ENCODE measurements at places on chromosomes 3 and 15.

- no peak for DNase-seq
Measured at GRCh38 chr3:148646126-148646665, 51.5 kb upstream of the AGTR1 start.

GRCh38 chr3:6680119-6680806, 180.7 kb upstream of the GRM7 start:
- no peak for DNase-seq

DNA sequence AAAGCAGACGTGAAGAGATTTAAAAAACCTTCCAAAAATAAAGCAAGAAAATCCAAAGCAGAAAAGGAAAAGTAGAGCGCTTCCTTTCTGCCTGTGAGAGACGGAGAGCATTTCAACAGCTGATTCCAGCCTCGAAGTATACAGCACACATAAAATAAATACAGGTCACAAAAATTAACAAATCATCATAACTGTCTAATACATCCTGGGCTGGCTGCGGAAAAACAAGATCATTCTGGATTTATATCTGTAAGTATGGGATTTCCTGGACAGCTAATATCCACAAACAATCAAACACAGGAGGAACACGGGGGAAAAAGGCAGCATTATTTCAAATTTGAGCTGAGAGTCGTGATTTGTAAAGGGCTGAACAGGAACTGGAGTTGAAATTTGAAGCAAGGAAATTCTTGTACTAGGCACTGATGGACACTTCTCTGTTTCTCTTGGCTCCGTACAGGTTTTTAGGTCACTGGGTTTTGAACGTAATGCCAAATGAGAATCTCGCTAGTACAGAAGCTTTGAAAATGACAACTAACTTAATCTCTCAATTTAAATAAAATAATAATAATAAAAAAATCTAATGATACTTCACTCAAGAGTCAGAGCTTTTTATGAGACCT, 577.7 kb downstream of the FOXP1 start:
- DNase-seq, result no peak

GRCh38 chr3:10554746-10555145, 49.4 kb upstream of the ATP2B2 start:
- DNase-seq, result no peak

DNA sequence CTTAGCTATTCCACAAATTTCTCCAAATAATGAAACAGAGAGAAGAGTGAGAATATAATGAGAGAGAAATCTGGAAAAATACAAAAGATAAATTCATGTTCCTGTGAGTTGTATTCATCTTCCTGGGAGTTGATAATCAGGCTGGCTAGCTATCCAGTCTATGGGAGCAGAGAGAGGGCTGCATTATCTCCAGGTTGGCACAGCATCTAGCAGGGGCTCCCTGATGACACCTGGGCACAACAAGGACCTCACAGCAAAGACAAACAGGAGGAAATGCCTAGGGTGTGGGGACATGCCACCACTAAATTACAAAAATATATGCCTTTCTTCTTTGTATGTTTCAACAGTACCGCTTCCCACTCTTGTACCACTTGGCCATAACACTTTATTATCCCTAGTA, 1.9 kb downstream of the EHD4 start:
- DNase-seq, result no peak

DNA sequence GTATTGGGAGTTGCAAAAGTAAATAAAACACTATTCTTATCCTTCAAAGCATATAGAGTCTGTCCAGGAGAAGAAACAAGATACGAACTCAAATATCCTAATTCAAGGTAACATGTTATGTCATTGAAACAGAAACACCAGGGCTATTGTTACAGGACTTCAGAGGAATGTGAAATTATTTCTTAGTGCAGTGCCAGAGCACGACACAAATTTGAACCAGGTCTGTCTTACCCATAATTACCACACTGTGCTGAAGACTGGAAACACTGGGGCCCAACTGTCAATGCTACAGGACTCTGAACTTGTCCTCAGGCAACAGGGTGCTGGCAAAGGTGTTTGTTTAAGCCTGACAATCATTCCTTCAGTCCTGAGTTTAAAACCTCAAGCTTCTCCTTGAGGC, 633.6 kb upstream of the UBE2E2 start:
- no peak for DNase-seq

DNA sequence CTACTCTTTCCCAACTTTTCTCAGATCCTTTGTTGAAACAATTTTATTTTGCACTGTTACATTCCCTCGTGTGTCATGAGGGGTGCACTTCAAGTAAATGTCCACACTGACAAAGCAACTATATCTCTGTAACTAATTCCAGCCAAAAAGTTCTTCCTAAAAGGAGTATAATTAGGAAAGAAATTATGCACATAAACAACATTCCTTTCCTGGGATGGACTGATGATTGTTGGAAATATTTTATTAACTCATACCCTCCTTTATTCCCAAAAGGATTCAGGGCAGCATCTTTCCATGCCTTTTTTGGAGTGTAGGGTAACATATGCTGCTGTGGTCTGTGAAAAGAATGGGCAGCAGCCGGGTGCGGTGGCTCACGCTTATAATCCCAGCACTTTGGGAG, 426.1 kb upstream of the THBS1 start:
- DNase-seq, result no peak

- DNase-seq, result no peak
Measured at GRCh38 chr3:154956815-154957214, 123.3 kb upstream of the MME start.

- DNase-seq, result no peak
Measured at GRCh38 chr3:13507570-13508339, 27.6 kb downstream of the HDAC11 start.

GRCh38 chr15:72168131-72168807, 29.3 kb downstream of the GRAMD2A start:
- DNase-seq, result no peak

- no peak for DNase-seq
Measured at GRCh38 chr15:85149465-85150129, 167.9 kb downstream of the PDE8A start.

Data from effector CD8-positive, alpha-beta T cell (primary cell).